Thymus (tissue), 14 donors: ENCODE measurements at places on chromosomes 1 and 21. TPM values are rescaled to one million over a fixed set of nuclear protein-coding genes. Genes with fewer than 3 reads are reported as not detected.
A peak's percentile ranks its signal among the peaks of the same experiment; 100 is the strongest.

SMIM1 gene
- total RNA-seq: 6.9 TPM

SEMA6C gene
- 1.5 TPM for total RNA-seq

NECAP2 gene
- total RNA-seq: 97.7 TPM

CHRM3 gene
- total RNA-seq: 0.42 TPM

PLPP3 gene
- total RNA-seq: 30.8 TPM

PYCR2 gene
- 50.7 TPM for total RNA-seq

DNA sequence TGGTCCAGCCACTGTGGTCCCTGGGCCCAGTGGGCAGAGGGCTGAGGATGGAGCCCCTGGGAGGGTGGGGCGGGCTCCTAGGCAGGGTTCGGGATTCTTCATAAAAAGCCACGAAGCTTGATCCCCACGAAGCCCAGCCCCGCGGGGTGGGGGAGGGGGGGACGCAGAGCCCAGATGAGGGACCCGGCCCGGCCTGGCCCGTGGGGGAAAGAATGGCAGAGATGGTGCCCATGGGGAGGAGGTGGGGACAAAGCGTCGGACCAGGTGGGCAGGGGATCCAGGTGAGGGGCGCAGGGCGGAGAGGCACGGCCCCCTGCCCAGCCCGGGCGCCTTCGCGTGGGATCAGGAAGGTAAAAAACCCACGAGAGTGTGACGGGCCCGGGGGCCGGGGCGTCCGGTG, 6.0 kb upstream of the SMIM12 start:
- peak overlapping the region; percentile 81 for H3K27ac ChIP-seq
- peaks cover 49% of the 10 kb centered on the region for H3K4me1 ChIP-seq
- no peaks in the 10 kb centered on the region for H3K36me3 ChIP-seq
- no peak for DNase-seq

- no peak overlapping the region for H3K27ac ChIP-seq
- no peak overlapping the region for H3K4me3 ChIP-seq
- H3K4me1 ChIP-seq: no peaks in the 10 kb centered on the region
- peaks cover 15% of the 10 kb centered on the region for H3K27me3 ChIP-seq
Observed at GRCh38 chr1:6507037-6507428, 15.6 kb upstream of the PLEKHG5 start.

GRCh38 chr1:40898431-40898901, 36.3 kb upstream of the CITED4 start:
- DNase-seq: no peak
- H3K36me3 ChIP-seq: no peaks in the 10 kb centered on the region
- H3K27me3 ChIP-seq: no peaks in the 10 kb centered on the region
- H3K27ac ChIP-seq: no peak overlapping the region

GRCh38 chr1:43172527-43172972, 420 bp downstream of the CFAP57 start:
- H3K4me1 ChIP-seq: peaks cover 6% of the 10 kb centered on the region
- peak overlapping the region; percentile 34 for H3K27ac ChIP-seq
- peaks cover 7% of the 10 kb centered on the region for H3K36me3 ChIP-seq
- peaks cover 11% of the 10 kb centered on the region for H3K27me3 ChIP-seq
- no peak for DNase-seq

DNA sequence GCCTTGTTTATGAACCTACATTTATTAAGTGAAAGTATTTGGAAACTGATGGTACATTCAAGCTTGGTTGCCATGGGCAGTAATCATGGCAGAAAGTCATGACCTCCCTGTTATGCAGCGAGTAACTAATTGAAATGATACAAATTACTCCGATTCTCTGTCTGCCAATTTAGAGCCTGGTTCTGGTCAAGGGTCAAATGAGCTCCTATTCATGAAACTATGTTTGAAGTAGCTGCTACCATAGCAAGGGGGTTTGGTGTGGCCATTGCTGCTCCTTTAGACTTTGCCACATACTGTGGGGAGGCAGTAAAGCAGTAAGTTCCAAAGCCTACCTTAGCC, 187.2 kb upstream of the FOXD3 start:
- H3K4me3 ChIP-seq: no peak overlapping the region
- H3K4me1 ChIP-seq: no peaks in the 10 kb centered on the region
- no peak for DNase-seq
- no peak overlapping the region for H3K27ac ChIP-seq
- no peaks in the 10 kb centered on the region for H3K27me3 ChIP-seq

- DNase-seq: peak; percentile 75
- no peaks in the 10 kb centered on the region for H3K36me3 ChIP-seq
- no peak overlapping the region for H3K27ac ChIP-seq
- H3K4me3 ChIP-seq: no peak overlapping the region
- peaks cover 5% of the 10 kb centered on the region for H3K27me3 ChIP-seq
- no peaks in the 10 kb centered on the region for H3K4me1 ChIP-seq
Observed at GRCh38 chr21:33196941-33197374, 32.8 kb upstream of the IFNAR2 start.

DNA sequence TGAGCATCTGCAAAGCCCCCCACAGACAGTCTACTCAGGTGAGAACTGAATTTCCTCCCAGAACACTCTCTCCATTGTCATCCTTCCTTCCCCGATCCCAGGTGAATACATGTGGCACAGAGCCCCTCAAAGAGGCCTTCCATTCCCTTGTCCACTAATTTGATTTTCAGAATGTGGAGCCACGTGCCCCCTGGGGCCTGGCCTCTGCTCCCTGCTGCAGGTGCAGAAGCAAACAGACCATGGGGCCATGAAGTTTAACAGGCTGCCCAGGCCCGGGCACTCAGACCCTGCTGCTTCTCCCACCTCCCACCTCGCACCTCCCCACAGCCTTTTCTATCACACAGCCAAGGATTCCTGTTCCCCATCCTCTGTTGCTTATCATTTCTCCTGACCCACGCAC, 243.8 kb upstream of the RAB4A start:
- no peak for DNase-seq
- no peaks in the 10 kb centered on the region for H3K27me3 ChIP-seq
- H3K27ac ChIP-seq: peak overlapping the region; percentile 89
- peaks cover 13% of the 10 kb centered on the region for H3K4me1 ChIP-seq
- no peak overlapping the region for H3K4me3 ChIP-seq
- no peaks in the 10 kb centered on the region for H3K36me3 ChIP-seq

DNA sequence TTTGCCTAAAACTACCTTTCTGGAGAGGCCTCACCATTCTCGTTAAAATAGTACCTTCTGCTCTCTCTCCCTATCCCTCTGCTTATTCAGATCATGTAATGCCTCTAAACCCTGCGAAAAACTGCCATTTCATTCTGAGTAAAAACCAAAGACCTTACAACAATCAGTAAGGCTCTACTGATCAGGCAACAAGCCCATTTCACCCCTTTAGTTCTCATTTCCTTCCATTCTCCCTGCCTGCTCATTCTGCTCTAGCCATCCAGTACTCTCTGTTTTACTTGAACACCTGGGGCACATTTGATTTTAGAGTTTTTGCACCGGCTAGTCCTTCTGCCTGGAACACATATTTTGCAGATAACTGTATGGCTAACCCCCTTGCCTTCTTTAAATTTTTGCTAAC, 187.8 kb downstream of the COQ8A start:
- H3K27ac ChIP-seq: no peak overlapping the region
- H3K27me3 ChIP-seq: no peaks in the 10 kb centered on the region
- no peak overlapping the region for H3K4me3 ChIP-seq
- H3K4me1 ChIP-seq: no peaks in the 10 kb centered on the region
- no peak for DNase-seq

DNA sequence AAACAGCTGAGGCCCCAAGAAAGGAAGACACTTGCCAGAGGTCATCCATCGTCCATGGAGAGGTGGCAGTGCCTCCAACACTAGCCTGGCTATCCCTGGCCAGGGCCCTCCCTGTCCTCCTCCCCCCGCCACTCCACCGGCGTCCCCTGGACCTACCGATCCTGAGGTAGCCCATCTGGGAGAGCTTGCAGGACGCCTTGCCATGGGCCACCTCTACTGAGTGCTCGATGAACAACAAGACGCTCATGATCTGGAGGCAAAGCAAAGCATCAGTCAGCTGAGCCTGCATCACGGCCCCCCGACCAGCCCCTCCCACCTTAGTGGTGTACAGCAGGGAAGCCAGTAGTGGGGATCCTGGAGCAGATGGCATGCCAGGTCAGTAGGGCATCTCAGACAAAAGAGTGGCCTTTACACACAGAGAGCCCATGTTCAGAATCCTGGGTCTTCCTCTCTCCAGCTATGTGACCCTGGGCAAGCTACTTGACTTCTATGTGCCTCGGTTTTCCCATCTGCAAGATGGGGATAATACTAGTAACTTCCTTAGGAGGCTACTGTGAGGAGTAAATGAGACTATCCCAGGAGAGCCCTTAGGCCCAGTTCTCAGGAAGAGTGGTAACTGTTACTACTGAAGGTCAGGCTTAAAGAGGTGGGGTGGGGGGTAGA, 15.1 kb downstream of the LAPTM5 start:
- H3K27ac ChIP-seq: no peak overlapping the region
- peaks cover 69% of the 10 kb centered on the region for H3K4me1 ChIP-seq
- H3K36me3 ChIP-seq: peaks cover 49% of the 10 kb centered on the region
- H3K4me3 ChIP-seq: no peak overlapping the region
- H3K27me3 ChIP-seq: no peaks in the 10 kb centered on the region
- DNase-seq: no peak

GRCh38 chr1:165490175-165490574, 45.2 kb upstream of the RXRG start:
- H3K4me3 ChIP-seq: no peak overlapping the region
- H3K27ac ChIP-seq: no peak overlapping the region
- H3K27me3 ChIP-seq: no peaks in the 10 kb centered on the region
- H3K36me3 ChIP-seq: no peaks in the 10 kb centered on the region

- H3K27ac ChIP-seq: no peak overlapping the region
- H3K4me1 ChIP-seq: no peaks in the 10 kb centered on the region
- H3K4me3 ChIP-seq: no peak overlapping the region
- DNase-seq: no peak
Observed at GRCh38 chr1:156394082-156394481, 25.1 kb downstream of the RHBG start.

DNA sequence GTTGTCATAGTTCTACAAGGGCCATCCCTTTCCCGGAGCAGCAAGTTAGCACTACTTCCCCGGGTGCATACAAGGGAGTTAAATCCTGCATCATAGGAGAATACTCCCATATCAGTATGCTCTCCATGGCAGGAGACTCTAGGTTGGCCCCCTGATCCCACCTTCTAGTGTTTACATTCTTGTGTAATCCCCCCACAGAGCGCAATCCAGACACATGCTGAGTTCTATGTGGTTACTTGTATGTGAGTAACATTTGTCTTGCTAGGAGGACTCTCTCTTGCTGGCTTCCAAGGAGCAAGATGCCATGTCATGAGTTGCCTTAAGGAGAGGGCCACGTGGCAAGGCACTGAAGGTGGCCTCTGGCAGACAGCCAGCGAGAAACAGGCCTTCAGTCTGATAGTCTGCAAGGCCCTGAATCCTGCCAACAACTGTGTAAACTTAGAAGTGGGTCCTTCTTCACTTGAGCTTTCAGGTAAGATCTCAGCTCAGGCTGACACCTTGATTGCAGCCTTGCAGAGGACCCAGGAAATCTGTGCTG, 155.3 kb downstream of the CDC7 start:
- DNase-seq: no peak
- no peak overlapping the region for H3K27ac ChIP-seq
- no peak overlapping the region for H3K4me3 ChIP-seq
- no peaks in the 10 kb centered on the region for H3K36me3 ChIP-seq

- H3K4me3 ChIP-seq: no peak overlapping the region
- no peaks in the 10 kb centered on the region for H3K36me3 ChIP-seq
- H3K27ac ChIP-seq: no peak overlapping the region
- no peaks in the 10 kb centered on the region for H3K4me1 ChIP-seq
- DNase-seq: no peak
Observed at GRCh38 chr21:20652846-20653245, 345.4 kb upstream of the NCAM2 start.

DNA sequence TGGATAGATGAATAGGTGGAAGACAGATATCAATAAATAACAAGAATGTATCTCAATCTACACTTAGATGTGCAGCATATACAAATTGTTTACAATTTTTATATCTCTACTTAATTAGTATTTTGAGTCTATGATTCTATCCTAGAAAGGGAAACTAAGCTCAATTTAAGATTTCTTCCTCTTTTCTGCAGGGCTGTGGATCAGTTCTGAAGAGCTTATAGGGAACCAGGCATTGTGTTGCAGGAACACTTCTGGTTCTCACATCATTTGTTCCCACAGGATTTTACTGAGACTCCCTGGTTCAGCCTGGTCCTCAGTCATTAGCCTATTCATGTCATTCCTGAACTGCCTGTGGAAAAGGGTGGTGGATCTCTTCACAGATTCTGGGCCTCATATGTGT, 105.8 kb downstream of the TNFSF18 start:
- no peak for DNase-seq
- H3K4me3 ChIP-seq: no peak overlapping the region
- H3K27ac ChIP-seq: no peak overlapping the region
- H3K27me3 ChIP-seq: no peaks in the 10 kb centered on the region

- peaks cover 2% of the 10 kb centered on the region for H3K4me1 ChIP-seq
- peaks cover 3% of the 10 kb centered on the region for H3K36me3 ChIP-seq
- DNase-seq: no peak
- H3K27ac ChIP-seq: no peak overlapping the region
Observed at GRCh38 chr1:179151908-179152682, 70.2 kb downstream of the TOR3A start.

- no peaks in the 10 kb centered on the region for H3K36me3 ChIP-seq
- no peaks in the 10 kb centered on the region for H3K4me1 ChIP-seq
Observed at GRCh38 chr1:21594935-21595897, 73.9 kb downstream of the RAP1GAP start.

DNA sequence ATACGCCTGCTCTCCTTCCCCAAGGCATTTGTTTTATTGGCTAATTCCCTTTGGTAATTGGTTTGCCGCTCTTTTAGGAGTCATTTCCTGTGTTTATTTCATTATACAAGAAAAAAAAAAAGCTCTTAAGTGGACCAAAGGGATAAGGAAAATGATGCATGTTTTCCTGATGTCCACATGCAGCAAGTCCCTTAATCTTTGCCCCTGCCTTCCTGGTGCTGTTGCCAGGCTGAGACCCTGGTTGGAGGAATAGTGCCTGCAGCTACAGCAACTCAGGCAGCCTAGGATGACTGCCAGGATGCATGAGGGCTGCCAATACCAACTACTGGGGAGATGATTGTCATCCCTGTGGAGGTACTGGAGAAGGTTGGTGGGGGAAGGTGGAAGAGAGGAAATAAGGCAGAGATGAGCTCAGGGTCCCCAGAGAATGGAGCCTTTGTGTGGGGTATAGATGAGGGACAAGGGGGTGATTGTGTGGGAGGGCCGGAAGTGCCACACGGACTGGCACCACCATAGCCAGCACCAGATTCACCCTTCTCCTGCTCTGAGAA, 6.1 kb upstream of the GATAD2B start:
- H3K27me3 ChIP-seq: no peaks in the 10 kb centered on the region

- H3K27me3 ChIP-seq: no peaks in the 10 kb centered on the region
- no peaks in the 10 kb centered on the region for H3K4me1 ChIP-seq
- H3K4me3 ChIP-seq: no peak overlapping the region
- no peak overlapping the region for H3K27ac ChIP-seq
Observed at GRCh38 chr1:6373961-6374720, 19.4 kb downstream of the ACOT7 start.

DNA sequence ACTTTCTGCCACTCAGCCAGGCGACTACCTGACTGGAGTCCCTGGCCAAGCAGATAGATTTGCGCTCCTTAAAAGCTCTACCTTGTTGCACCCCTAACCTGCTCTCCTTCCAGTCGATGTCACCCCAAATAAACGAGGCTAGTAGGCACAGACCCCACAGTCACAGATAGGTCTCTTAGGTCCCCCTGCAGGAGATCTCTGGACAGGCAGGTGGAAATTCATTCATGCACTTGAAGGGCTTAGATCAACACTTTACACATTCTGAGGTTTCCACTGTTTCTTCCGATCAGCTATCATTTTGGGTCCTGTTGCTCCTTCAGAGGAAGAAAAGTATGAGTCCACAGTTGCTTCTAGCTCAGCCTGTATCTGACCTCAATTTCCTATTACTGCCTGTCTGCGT, 272.6 kb upstream of the FMN2 start:
- H3K4me1 ChIP-seq: no peaks in the 10 kb centered on the region
- no peaks in the 10 kb centered on the region for H3K27me3 ChIP-seq
- no peak overlapping the region for H3K4me3 ChIP-seq
- no peak overlapping the region for H3K27ac ChIP-seq
- H3K36me3 ChIP-seq: no peaks in the 10 kb centered on the region
- DNase-seq: no peak
